Thoracic aorta endothelial cell (primary cell): ENCODE measurements at places on chromosomes 13 and 19. TPM values are rescaled to one million over a fixed set of nuclear protein-coding genes. Genes with fewer than 3 reads are reported as not detected.

NLRP7 gene
- total RNA-seq: under 0.01 TPM in 1 of 2 replicates, not detected in the other

ZNF486 gene
- 7.8 and 9.0 TPM in 2 replicates for total RNA-seq

IGFL1 gene
- not detected in 2 replicates for total RNA-seq

ZNF442 gene
- total RNA-seq: 0.79 and 1.2 TPM in 2 replicates

ZNF567 gene
- total RNA-seq: 7.6 and 8.0 TPM in 2 replicates

FGF22 gene
- not detected in 2 replicates for total RNA-seq

KLK11 gene
- total RNA-seq: not detected in 2 replicates

KCNRG gene
- 2.2 and 3.5 TPM in 2 replicates for total RNA-seq

C1QTNF9 gene
- not detected in 2 replicates for total RNA-seq

ACTMAP gene
- 1.3 and 1.9 TPM in 2 replicates for total RNA-seq

ZNF563 gene
- total RNA-seq: 0.43 and 1.7 TPM in 2 replicates

ZNF729 gene
- total RNA-seq: not detected in 2 replicates

C13orf42 gene
- not detected in 2 replicates for total RNA-seq

AMER2 gene
- total RNA-seq: not detected in 2 replicates
